ENCODE measurements at places on chromosomes 7 and 10. TPM values are rescaled to one million over a fixed set of nuclear protein-coding genes. Genes with fewer than 3 reads are reported as not detected.

COL28A1 gene
- 3.1 TPM for polyA plus RNA-seq

TAS2R4 gene
- 6.3 TPM for polyA plus RNA-seq

MKX gene
- polyA plus RNA-seq: 1.6 TPM

ZPBP gene
- polyA plus RNA-seq: 0.15 TPM

IL6 gene
- polyA plus RNA-seq: 0.96 TPM

GRCh38 chr7:150877536-150877935, 25.2 kb downstream of the AOC1 start:
- DNase-seq: no peak

DNA sequence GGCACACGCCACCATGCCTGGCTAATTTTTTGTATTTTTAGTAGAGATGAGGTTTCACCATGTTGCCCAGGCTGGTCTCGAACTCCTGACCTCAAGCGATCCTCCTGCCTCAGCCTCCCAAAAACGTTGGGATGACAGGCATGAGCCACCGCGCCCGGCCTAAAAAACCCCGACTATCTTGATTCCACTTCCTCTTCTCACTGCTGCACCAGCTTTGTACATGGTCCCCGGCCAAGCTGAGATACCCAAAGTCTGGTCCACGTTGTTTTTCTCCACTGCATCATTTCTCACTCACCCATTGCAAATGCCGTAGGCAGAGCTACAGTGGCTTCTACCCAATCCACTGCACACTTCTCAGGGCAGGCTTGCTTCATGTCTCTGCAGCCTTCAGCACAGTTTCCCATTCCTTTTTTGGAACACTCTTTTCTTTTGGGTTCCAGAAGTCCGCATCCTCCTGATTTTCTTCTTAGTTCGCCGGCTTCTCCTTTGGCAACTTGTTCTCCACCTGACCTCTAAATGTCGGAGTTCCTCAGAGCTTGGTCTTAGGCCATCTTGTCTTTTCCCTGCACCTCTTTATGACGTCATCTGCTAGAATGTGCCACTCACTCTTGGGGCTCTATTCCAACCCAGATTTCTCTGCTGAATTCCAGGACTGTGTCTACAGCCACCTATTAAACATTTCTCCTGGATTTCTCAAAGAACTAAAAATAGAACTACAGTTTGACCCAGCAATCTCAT, 6.0 kb upstream of the GNB2 start:
- no peak for DNase-seq

GRCh38 chr10:23186697-23187096, 5.4 kb upstream of the PTF1A start:
- no peak for DNase-seq

DNA sequence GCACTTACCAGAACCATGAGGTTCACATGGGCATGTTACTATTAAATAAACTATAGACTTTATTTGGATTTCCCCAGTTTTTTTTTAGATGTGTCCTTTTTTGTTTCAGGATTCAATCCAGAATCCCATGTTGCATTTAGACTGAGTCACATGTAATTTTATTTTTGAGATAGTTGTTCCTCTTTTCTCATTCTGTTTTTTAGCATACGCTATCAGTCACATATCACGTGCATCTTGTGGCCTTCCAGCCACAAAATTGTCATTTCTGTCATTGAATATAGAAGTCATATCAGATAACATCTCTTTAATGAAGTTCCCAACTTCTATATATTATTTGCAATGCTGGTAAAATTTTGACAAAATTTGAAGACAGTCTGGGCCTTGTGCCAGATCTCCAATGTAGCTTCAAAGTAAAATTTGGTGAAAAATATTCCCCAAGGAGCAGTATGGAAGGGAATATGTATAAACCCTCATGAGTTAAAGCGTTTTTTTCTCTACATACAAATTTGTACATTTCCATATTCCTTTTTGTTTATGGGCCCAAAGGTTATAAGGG, 132.3 kb upstream of the MKI67 start:
- no peak for DNase-seq

DNA sequence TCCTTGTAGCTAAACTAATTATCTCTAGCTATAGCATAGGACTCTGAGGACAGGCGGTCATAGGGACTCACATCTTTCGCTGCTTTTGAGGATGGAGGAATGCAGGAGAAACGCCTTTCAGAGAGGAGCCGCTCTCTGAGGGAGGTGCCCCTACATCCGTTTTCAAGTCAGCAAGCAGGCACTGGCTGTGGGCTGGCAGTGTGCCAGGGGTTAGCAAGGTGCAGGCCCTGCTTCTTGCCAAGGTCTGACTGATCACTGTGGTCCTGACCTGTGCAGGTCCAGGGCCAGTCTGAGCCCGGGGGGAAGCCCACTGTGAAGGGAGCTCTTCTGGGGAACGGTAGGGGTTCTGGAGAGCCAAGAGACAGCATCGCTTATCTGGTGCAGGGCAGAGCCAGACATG, 89.4 kb downstream of the SH3PXD2A start:
- DNase-seq: no peak

DNA sequence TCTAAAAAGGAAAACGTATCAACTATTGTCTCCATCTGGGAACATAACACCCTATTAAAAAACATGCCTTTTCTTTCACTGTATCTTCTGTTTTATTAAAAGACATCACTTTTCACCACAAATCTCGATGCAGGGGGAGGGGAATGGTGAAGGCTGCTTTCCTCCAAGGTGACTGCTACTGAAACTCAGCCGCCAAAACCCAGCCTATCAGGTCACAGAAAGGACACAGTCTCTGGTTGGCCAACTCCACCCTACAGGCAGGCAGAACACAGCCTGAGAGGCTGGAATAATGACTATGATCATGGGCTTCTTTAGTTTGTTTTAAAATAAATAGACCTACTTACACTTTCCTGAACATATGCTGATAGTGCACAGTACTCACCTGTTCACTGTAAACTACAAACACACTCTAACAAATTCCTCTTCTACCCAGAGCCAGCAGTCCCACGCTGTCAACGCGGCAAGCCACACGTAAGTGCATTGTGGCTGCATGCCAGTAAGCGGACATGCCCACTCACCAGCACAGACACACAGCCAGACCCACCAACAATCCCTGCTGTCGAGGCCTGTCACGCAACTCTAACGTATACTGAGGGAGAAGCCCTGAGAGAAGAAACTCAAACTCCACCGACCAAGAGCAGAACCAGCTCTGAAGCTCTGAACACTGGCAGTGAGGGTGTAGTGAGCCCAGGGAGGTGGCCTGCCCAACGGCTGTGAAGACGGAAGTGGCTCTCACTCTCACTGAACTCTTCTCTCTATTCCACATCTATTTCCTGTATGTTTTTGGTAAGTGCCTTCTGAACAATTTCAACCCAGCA, 41.8 kb downstream of the NCAPG2 start:
- no peak for DNase-seq

DNA sequence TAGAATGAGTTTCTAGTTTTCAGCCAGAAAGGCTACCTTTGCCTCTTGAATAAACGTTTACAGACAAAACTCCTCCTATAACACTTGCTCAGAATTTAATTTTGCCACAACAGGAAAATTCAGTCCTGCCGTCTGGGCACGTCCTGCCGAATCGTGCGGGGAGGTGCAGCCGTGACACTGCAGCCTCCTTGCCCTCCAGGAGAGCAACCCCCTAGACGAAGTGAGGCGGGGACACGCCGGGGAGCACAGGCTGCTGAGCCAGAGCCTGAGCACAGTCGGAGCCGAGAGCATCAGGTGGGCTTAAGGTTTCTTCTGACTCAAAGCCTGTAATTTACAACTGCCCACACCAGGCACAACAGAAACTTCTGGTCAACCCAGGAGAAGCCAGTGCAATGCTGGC, 102.3 kb downstream of the DYNC2I1 start:
- no peak for DNase-seq

DNA sequence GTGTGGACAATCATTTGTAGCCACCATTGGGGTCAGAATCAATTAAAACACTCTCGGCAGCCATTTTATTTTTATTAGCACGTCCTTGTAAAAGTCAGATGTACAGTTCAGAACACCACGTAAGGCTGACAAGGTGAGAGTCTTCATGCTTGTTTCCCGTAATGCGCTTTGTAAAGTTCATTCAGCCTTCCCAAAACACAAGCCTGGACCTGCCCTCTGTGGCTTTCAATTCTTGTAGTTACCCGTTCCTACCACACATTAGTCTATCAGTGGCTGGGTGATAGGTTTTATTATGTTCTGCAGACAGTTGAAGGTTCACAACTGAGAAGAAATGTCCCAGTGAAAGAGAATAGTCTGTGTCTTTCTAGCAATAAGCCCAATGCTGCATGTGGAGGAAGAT, 35.4 kb downstream of the GAD2 start:
- no peak for DNase-seq

- no peak for DNase-seq
Observed at GRCh38 chr10:110057456-110057855, 49.7 kb downstream of the ADD3 start.

DNA sequence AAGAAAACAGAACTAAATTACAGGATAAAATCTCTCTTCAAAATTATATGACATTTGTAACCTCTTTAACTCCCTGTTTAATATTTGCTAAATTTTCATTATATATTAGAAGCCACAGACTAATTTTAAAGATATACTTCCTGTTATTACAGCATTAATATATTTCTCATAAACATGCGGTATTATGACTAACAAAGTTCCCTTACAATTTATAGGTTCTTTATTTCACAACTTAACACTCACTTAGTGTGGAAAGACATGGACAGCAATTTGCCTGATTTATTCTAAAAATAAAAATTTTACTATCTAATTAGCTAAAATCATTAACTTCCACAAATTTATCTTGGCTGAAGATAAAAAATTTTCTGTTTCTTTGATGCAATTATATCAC, 29.0 kb downstream of the CTNNA3 start:
- DNase-seq: no peak
